ENCODE measurements at places on chromosomes 5 and 9.

DNA sequence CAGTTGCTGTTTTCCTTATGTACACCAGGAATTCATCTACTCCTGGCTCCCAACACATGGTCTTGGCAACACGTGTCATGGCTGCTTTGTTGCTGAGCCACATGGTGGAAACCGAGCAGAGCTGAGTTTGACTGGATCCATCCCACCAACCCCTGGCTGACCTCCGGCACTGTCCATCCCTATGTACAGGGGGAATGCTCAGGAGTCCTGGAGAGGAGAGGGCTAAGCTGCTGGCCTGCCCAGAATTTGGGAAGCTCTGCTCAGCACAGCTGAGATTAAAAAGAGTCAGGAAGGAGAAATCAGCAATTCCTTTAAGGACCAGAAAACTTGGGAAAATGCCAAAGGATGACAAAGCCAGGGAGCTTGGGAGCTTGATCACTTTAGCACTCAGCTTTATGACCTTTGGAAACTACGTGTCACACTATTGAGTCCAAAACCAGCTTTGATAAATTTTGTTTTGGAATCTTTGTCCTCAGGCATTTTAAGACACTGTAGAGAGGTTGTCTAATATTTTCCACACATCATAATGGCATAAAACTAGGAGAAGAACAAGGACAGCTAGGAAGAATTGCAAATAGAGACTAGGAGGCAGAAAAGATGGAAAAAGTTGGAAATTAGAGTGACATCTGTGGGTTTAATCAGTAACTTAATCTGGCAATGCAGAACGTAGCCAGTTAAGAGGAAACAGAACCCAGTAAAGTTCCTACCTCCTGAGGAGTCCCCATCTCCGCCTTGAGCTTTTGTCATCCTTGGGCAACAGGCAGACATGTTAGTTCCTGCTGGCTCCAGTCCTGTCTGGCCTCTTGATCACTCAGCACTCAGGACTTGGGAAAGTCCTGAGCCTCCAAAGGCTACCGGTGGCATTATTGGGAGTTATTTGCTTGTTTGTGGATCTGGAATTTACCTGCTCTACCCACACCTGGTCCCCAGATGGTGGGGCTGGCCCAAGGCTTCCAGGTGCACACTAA is 62.5 kb upstream of the PLPP1 start:
- DNase-seq: peak; percentile 93

DNA sequence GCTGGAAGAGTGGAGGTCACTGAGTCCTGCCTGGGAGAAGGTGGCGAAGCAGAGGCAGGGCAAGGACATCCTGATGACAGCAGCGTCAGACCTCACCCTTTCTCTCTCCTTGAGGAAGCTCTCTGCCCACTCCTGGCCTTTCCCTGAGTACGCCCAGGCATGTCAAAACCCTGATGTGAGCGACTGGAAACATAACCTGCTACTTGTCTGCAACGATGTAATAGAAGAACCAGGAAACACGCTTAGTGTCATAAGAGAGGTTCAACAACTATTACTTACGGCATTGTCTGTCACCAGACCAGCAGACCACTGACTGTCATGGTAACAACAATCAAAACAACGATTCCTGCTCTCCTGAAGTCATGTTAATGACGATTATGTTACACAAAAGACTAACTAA is 152.4 kb downstream of the ACTL7B start:
- no peak for DNase-seq

GRCh38 chr5:134647750-134648424 is 698 bp upstream of the SEC24A start:
- peak; percentile 60 for DNase-seq

DNA sequence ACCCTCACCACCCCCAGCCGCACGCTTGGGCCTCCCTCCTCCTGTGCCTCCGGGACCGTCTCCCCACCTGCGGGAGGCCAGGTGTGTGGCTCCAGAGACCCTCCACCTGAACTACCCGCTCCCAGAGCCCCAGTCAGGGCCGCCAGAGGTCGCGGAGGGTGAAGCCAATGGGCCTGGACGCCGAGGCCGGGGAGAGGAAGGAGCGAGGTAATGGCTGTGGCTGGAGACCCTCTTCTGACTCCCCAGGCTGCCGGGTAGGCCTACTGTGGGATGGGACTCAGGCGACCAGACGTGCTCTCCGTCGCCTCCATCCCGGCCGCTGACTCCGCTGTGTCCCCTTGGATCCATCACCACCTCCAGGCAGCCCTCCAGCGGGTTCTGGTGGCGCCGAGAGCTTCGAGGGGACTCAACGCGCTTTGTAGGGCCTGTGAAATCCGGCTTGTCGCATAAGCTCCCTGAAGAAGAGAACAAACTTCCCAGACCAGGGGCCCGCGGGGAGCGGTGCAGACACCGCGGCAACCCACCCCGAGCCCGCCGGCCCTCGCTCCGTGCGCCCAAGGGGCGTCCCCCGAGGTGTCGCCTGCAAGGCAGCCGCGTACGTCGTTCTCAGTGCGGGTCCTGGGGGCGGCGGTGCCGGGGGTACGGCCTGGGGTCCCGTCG is 12.6 kb downstream of the IRX2 start:
- no peak for DNase-seq

- DNase-seq: no peak
These were observed 1058.0 kb downstream of the MAT2B start for GRCh38 chr5:164563370-164563769.

DNA sequence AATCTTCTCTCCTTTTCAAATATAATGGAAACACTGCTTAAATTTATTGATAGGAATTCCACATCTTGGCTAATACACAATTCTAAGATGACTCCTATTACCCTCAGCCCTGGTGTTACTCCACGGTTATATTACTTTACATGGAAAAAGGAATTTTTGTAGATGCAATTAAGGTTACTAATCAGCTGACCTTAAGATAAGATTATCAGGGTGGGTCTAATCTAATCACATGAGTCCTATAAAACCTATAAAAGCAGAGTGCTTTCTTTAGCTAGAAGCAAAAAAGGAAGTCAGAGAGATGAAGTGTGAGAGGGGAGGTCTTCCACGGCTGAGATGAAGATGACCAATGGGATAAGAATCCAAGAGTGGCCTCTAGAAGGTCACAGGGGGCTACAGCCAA is 268.6 kb downstream of the PDE4D start:
- DNase-seq: no peak

DNA sequence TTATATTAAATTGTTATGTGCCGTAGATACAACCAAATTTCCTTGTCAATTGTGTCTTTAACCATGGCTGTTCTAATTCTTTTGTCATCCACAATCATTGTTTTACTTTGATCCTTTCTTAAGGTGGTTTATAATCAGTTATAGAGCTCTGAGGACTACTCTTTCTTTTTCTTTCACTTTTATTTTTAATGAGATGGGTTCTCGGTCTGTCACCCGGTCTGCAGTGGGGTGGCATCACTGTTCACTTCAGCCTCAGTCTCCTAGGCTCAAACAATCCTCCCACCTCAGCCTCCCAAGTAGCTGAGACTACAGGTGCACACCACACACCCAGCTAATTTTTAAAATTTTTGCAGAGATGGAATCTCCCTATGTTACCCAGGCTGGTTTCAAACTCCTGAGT is 74.2 kb downstream of the ANXA2R start:
- no peak for DNase-seq

DNA sequence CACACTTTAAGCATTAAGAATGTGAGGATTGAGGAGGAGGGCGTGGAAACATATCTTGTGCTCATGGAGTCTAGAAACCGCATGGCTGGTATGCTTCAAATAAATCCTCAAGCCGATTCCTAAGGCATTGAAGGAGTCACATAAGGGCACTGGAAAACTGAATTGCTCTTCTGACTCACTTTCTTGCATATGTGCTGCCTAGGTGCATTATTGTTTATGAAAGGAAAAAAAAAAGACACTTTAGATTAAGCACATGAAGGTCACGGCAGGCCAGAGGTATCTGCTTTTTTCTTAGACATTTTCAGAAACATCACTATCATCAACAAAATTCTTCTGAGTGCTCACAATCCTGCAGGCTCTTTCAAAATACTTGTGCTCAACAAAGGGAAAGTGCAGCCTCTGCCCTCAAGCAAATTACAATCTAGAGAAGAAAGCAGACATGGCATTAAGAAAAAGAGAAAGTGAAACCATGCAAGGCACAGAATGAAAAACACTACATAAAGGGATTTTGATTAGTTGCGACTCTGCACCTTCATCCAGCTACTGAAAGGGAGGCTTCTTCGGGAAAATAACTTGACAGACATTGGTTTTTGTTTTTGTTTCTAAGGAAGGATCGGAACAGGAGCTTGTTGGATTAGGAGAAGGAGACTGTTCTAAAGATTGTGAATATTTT is 2117.6 kb downstream of the MAT2B start:
- DNase-seq: no peak

DNA sequence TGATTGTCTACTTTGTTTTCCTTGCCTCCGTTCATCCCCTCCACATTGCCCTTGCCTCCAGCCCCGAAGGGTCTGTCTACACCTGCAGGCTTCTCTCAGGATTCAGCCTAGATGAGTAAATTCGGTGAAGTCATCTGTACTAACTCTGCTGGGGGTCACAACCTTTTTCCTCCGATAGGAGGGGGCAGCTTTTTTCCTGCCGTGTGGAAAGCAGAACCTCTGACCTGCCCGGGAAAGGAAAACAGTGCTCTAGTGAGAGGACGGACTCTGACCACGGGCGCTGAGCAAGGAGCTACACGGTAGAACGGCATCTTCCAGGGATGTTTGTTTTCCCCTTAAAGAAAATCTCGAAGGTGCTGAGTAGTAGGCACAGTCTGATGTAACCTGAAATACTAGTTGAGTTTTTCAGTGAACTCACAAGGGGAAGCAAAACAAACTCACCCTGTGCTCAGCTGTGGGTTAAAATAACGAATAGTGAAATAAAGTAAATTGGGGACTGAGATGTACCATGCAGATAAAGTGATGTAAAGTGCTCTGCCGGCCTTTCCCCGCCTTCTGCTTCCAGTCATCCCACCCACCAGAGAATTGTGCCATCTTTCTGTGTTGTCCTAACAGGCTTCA is 281.8 kb downstream of the AOPEP start:
- peak; percentile 43 for DNase-seq

- DNase-seq: peak; percentile 56
These were observed 74.0 kb downstream of the MRPS27 start for GRCh38 chr5:72245951-72246532.

DNA sequence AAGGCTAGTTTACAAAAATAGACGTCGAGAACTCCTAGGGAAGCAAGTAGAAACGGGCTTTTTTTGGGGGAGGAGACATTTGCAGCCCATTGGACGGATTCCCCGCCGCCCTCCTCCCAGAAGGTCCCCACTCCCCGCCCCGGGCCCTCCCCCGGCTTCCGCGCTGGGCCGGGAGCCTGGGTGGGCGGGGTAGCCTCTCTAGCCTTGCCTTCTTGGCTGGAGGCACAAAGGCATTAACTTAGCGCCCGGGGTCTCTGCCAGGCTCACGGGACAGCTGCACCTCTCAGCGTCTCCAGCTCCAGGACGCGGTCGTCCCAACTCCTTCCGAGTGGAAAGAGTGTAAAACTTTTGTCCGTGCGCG is at the start of gene DMRTA1:
Gene DMRTA1 (plus strand): TSS at position 236 of the 361 bp plus-strand sequence. CDS start 242 bp downstream, outside the sequence.
- DNase-seq: peak; percentile 57

GRCh38 chr9:15306068-15306756 is 804 bp downstream of the TTC39B start:
- peak; percentile 49 for DNase-seq

GRCh38 chr5:133457439-133458355 is 154.6 kb downstream of the FSTL4 start:
- DNase-seq: no peak

GRCh38 chr5:180138976-180139730 is 67.6 kb upstream of the RNF130 start:
- DNase-seq: no peak

- peak; percentile 85 for DNase-seq
These were observed 306.9 kb downstream of the GLIS3 start for GRCh38 chr9:3992924-3993323.

GRCh38 chr5:59266410-59266809 is 627.1 kb downstream of the PDE4D start:
- no peak for DNase-seq

GRCh38 chr9:69089082-69089481 is 53.5 kb downstream of the FXN start:
- DNase-seq: no peak

DNA sequence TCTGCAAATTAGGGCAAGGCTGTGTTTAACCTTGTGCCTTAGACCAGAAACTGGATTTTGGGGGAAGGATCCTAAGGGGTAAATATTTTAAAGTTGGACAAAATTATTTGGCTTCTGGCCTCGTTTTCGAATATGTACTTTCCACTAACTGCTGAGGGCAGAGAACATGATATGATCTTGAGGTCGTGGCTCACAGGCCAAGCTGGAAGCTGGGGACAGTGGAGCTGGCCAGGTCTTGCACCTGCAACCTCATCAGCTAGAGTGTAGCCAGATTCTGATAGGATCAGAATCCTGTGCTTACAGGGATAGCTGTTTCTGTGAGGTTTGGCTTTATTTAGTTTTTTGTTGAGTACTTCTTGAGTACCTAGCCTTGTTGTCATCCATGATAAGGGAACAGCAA is 24.9 kb downstream of the MAN2A1 start:
- no peak for DNase-seq

DNA sequence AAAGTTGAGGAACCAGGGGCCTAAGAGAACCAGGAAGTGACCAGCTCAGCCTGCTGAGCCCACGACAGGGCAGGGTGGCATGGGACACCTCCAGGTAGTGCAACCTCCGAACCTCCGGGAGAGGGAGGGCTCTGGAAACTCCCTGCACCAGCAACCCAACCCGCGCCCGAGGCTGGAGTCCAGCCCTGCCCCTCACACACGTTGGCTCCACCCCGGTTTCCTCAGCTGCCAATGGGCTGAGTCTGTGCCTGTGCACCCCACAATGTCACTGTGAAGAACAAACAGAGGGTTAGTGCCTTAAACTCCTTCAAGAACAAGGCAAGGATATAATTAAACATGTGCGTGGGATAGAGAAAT is 17.0 kb upstream of the UNC5A start:
- DNase-seq: no peak

- DNase-seq: no peak
These were observed 98.6 kb downstream of the GIN1 start for GRCh38 chr5:103021314-103021713.

GRCh38 chr9:84997472-84997871 is 327.9 kb downstream of the NTRK2 start:
- no peak for DNase-seq

- no peak for DNase-seq
These were observed 21.6 kb upstream of the CLPTM1L start for GRCh38 chr5:1366514-1366913.

DNA sequence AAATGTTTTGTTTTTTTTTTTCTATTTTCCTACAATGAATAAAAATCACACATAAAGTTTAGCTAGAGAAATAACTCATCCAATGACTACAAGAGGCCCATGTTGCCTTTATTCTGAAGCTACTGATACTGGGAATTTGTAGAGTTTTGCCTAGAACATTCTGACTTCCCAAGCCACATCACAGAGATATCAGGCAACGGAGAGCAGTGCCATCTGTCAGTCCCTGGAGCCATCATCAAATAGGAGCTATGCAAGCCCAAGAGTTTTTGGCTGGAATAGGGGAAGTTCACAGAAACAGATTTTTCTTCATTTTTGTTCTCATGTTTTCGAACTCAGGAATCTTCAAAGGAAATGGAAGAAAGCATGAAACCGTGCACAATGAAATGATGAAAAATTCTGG is 896.6 kb downstream of the TLE1 start:
- DNase-seq: no peak

GRCh38 chr5:6260846-6261245 is 117.5 kb downstream of the MED10 start:
- DNase-seq: no peak

GRCh38 chr5:17398866-17399835 is 98.9 kb upstream of the TAF11L2 start:
- DNase-seq: no peak

Data from fibroblast of the aortic adventitia (primary cell).